Activated CD4-positive, alpha-beta memory T cell treated with anti-CD3 and anti-CD28 coated beads, Interleukin-2, amount 10 ng/mL, durations not matched to agents 7 days and 5 days (primary cell): ENCODE measurements at places on chromosomes 13 and 19. TPM values are rescaled to one million over a fixed set of nuclear protein-coding genes. Genes with fewer than 3 reads are reported as not detected.

Gene B3GNT3
- not detected for total RNA-seq

GRCh38 chr19:55189403-55189835 is 9.3 kb upstream of the SYT5 start:
- DNase-seq: no peak

GRCh38 chr19:13899912-13900584 is 5.9 kb downstream of the BRME1 start:
- no peak for DNase-seq

DNA sequence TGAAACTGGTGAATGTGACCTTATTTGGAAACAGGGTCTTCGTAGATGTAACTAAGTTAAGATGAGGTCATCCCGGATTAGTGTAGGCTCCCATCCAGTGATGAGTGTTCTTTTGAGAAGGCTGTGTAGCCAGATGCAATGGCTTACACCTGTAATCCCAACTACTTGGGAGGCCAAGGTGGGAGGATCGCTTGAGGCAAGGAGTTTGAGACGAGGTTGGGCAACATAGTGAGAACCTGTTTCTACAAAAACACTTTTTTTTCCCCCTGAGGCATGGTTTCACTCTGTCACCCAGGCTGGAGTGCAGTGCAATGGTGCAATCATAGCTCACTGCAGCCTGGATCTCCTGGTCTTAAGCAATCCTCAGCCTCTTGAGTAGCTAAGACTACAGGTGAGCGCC is 36.4 kb downstream of the FBN3 start:
- DNase-seq: no peak

DNA sequence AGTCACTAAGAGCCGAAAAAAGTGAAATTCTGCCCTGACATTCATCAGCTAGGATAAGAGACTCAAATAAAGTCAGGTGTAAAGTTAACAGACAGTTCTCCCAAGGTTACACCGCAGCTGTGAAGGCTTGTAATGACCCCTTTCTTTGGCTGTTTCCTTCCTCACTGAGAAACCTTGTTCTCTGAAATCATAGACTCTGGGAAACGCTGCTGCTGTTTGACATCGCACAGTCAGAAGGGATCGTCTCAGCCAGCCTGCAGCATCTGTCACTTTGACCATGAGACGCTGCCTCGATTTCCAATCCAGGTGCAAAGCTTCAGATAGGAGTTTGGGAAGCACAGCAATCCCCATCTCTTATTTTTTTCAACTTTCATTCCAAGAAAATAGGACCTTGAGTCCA is 678 bp downstream of the BCAT2 start:
- no peak for DNase-seq

DNA sequence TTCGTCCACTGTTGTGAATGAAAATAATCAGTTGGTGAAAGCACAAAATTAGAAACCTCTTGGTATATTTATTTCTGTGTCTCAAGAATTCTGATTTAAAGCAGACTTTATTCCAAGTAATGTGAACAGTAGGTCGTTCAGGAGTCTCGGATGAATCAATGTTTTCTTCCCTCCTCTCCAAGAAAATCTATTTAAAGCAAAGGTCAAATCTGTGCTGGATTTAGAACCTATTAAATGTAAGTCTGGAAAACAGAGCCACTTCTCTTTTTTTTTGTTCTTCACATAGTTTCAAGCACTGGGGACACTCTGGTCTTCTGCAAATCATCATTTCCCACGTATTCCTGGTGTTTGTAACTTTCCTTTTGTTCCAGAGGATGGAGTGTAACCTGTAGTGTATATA is 312.7 kb downstream of the ATP8A2 start:
- DNase-seq: no peak

DNA sequence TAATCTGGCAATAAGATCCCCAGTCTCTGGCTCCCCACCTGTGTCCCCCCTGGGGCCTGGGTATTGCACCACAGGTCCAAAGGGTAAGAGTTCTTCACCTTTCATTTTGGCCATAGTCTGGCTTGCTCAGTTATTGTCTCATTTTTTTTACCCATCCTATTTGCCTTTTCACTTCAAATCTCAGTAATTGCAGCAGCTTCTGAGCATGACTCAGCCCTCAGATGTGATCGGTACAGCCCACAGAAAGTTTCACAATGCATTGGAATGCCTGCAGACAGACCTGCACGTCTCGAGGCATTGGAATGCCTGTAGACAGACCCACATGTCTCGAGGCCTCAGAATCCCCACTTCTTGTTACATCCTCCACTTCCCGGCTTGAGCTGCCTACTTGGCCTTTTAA is 173.6 kb downstream of the NUFIP1 start:
- DNase-seq: no peak

DNA sequence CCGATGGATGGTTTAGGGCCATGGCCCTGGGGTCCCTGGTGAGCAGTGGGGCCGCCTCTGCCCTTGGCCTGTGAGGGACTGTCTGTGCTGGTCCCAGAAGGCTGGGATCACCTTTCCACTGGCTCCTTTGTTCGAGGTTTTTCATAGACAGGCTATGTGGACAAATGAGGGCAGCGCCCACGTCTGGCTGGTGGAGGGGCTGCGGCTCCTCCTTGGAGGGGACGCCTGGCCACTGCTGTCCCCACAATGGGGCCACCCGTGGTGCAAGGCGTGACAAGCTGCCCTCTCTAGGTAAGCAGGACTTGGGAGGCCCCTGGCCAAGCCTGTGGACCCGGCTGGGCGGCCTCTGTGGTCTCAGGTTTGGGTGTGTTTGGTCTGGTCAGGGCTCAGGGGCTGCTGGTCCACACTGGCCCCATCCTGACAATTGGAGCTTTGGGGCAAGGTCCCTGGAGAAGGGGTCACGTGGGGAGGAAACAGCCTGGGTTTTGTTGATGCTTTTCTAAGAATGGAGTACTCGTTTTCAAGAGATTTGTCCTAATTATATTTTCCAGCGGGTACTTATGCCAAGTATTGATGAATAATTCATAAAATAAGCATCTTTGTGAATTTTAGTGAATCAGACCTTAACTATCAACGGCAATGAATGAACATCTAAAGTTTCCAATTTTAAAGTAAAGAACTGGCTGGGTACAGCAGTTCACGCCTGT is 33.3 kb downstream of the MCF2L start:
- DNase-seq: no peak
